LNCaP clone FGC (cell line): ENCODE measurements at places on chromosomes 4 and X.

GRCh38 chr4:120327276-120327675, 260.6 kb upstream of the MAD2L1 start:
- no peak for DNase-seq

GRCh38 chrX:15511563-15511962, 11.0 kb downstream of the BMX start:
- no peak for DNase-seq

DNA sequence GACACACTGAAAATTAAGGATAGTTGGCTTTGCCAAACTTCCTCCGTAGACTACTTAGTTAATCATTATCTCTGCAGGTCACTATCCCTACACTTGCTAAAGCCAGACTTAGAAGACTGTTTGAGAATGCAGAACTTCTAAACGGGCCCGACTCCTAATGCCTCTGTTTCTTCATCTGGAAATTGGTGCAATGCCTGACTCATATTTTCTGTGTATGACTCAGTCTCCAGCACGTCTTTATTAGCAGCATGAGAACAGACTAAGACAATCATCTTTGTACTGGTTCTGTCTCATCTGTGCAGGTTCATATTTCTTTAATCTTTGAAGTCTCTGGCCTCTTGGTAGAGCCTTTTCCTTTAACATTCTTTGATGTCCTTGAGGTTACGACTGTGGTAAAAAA, 411.9 kb upstream of the ACTRT1 start:
- DNase-seq, result no peak

DNA sequence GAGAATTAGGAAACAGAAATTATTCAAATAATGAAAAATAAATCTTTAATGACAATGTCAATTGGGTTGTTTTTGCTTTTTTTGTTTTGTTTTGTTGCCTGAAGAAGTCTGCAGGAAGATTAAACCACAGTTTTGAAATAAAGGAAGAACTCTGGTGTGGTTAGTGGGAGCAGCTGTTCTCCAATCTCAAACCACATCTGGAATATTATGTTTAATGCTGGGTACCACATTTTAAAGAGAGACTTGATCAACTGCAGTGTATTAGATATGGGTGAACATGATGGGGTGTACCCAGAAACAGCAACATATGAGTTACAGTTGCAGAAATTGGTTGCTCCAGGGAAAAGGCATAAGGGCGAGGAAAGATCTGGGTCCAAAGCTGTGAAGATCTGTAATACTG, 171.2 kb upstream of the RPL34 start:
- DNase-seq, result no peak

GRCh38 chrX:33721927-33722326, 410.2 kb downstream of the FAM47A start:
- no peak for DNase-seq

- DNase-seq, result no peak
These were observed 17.1 kb downstream of the MTTP start for GRCh38 chr4:99591757-99592156.

DNA sequence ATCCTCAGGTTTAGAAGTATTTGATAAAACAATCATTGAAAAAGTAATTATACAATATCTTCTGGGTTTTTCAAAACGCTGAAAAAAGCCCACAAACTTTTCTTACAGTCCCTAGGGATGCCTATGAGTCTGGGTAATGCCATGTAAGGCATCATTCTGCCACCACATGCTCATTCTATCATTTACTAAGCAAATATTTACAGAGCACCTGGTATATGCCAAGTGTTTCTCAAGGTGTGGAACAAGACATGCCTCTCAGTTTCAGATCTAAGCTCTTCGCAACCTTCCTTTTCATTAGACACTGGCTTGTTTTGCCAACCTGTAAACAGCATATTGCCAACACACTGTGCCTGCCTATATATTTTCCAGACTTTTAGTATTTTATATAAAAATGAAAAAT, 17.7 kb downstream of the MID1 start:
- DNase-seq, result peak; percentile 71

GRCh38 chr4:186607490-186607889, 52.1 kb upstream of the MTNR1A start:
- DNase-seq, result no peak

DNA sequence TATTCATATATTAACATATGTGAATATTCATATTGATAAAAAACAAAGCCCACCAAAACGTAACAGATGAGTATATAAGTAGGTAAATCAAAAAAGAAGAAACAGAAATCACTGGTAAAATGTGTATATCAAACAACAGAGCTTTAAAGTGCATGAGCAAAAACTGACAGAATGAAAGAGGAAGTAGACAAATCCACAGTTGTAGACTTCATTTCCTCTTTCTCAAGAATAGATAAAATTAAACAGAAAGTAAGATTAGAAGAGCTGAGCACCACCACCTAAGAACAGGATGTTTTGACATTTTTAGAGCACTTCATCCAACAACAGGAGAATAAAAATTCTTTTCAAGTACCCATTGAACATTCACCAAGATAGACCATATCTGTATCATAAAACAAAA, 64.6 kb downstream of the CNKSR2 start:
- no peak for DNase-seq

GRCh38 chr4:2685541-2685940, 70.6 kb downstream of the TNIP2 start:
- DNase-seq, result no peak

DNA sequence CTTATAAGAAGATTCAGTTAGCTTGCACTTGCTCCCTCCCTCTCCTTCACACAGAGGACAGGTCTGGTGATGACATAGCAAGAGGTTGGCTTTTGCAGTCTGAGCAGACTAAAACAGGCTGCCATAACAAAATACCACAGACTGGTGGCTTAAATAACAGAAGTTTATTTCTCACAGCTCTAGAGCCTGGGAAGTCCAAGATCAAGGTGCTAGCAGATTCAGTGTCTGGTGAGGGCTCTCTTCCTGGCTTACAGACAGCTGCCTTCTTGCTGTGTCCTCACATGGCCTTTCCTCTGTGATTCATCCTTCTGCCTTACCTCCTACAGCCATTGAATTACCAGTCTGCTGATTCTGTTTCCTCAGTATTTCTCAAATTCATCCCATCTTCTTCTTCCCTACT, 13.1 kb downstream of the RP2 start:
- DNase-seq, result no peak

GRCh38 chrX:56788717-56789122, 59.7 kb downstream of the NBDY start:
- DNase-seq, result no peak

DNA sequence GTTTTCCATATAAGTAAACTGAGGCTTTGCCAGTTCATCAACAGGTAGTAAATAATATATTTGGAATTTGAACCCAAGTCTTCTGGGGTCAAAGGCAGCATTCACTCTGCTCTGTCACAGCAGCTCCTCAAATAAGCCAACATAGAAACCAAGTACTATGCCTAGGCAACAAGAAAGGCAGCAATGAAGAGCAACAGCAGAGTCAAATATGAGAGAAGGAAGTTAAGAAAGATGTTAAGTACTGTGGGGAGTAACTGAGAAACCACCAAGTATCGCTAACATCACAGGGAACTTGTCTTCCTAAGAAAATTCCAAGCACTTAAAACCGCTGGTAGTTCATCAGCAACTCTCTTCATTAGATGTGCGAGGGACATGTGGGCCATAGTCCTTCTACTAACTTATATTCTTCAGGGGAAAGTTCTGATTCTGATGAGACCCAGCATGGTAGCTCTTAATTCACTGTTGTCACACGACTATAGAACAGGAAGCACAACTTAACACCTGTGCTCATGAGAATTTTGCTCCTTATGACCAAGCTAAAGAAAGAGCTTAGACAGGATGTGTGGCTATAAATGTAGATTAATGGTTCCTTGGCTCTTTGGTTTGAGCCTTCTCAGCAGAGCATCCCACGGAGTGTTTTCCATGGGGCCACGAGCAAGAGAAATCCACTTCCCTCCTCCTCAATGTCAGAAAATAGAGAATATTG, 107.8 kb downstream of the AR start:
- no peak for DNase-seq

- no peak for DNase-seq
These were observed 104.0 kb downstream of the FAM53A start for GRCh38 chr4:1579901-1580691.

GRCh38 chr4:87601361-87601760, 7.0 kb upstream of the DSPP start:
- DNase-seq, result no peak

- peak; percentile 27 for DNase-seq
These were observed 113.4 kb downstream of the SCLT1 start for GRCh38 chr4:128979934-128980333.

- DNase-seq, result no peak
These were observed 530.1 kb downstream of the INPP4B start for GRCh38 chr4:142316025-142316424.

GRCh38 chr4:146379744-146380143, 142.0 kb downstream of the SLC10A7 start:
- no peak for DNase-seq

GRCh38 chrX:150405006-150405405, 41.9 kb downstream of the MAMLD1 start:
- no peak for DNase-seq

GRCh38 chr4:20754036-20754435, 53.8 kb downstream of the PACRGL start:
- no peak for DNase-seq

- no peak for DNase-seq
These were observed 342.8 kb downstream of the DHX15 start for GRCh38 chr4:24241511-24241910.

DNA sequence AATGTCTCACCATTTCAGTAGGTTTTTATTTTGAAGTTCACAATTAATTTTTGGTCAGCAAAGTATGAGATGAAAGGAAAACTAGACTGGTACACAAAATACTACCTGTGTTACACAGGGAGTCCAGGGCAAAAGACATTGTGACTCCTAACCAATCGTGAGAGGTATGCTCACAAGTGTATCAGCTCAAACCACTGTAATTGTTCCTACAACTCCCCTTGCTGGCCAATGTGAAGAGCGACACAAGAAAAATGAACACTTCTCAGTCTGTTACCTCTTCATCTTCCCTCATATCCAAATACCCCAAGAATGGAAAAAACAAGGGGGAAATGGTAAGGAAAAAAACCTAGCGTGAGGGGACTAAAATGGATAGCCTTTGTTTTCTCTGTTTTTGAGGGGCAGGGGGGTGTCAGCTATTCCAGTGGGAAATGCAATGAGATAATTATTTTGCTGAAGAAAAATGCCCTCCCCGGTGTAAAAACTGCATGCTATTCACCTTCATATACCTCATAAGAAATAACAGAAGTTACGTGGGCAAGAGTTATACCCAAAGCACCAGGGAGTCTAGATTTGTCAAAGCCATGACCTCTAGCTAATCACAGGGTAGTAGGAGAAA, 30.6 kb upstream of the NSUN7 start:
- peak; percentile 58 for DNase-seq

DNA sequence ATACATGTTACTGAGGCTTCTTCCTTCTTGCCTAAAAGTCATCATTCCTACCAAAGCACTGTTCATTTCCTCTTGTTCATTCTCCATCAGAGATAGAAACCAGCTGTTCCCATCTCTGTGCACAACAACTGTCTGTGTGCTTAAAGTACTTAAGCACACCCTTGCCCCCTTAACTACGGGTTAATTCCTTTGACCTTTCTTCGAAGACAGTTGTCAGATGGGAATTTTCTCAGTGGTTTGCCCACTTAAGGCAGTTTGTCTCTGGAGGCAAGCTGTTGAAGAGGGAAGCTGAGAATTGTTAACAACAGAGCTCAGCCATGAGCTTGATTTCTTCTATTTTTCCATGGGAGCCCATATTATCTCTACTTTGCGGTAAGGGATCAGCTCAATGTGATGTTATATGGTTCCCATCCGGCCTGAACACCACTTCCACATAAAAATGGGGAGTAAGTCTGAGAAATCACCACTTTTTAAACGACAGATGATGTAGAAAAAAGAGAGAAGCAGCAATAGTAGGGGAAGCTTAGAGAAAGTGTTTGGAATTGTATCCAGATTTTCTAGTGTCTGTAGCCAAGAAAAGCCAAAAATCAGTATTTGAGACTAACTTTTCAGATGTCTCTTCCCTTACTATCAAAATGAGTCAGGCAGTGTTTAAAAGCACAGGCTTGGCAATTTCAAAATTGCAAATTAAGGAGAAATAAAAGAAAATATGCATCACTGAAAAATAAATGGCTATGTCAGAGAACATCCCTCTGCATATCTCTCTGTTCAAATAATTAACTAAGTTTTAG, 194.4 kb downstream of the SLIT2 start:
- no peak for DNase-seq

GRCh38 chr4:25861280-25861950, 1.4 kb downstream of the SEL1L3 start:
- peak; percentile 17 for DNase-seq

GRCh38 chr4:169117591-169118081, 107.6 kb upstream of the CBR4 start:
- no peak for DNase-seq

- DNase-seq, result no peak
These were observed 223.5 kb downstream of the GRIA2 start for GRCh38 chr4:157444014-157444413.

- no peak for DNase-seq
These were observed 468.2 kb upstream of the DIPK2B start for GRCh38 chrX:45668686-45669443.

GRCh38 chrX:84933956-84934556, 69.6 kb upstream of the APOOL start:
- DNase-seq, result no peak

GRCh38 chrX:155094468-155095061, 23.3 kb downstream of the BRCC3 start:
- DNase-seq, result no peak

GRCh38 chrX:78665342-78665741, 6.2 kb upstream of the RTL3 start:
- no peak for DNase-seq

DNA sequence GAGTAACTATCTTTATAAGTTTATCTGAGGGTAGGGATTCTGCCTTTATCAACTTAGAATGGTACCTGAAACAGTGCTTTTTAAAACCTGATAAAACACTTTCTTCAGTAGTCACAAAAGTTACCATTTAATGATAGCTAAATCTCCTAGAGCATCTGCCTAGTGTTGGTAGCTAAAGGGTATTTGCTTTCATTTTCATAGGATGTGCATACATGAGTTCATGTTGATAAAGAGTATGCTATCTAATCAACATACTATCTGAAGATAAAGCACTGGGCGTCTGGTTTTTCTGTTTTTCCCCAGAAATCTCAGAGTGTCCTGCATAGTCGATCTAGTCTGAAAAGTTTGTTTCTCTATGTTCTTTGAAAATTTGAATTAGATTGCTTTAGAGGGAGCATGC, 75.1 kb downstream of the ADGRL3 start:
- no peak for DNase-seq

GRCh38 chr4:148412460-148412994, 29.7 kb downstream of the NR3C2 start:
- DNase-seq, result no peak

DNA sequence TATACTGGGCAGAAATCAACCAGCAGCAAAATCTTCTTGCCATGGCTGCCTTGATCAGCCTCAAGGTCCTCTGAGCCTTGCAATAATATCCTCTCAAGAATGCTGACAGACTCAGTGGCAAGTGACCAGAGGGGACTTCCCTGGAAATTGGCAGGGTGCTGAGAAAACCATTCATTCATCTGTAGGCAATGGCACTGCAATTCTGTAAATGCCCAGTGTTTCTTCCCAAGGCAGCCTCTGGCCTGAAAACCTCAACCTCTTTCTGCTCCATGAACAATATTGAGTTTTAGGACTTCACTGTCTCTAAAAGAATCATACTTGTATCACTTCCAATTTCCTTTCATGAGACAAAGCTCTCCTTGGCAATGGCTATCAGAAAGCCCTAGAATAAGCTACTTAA, 754.3 kb upstream of the TENM3 start:
- no peak for DNase-seq

- DNase-seq, result no peak
These were observed 14.2 kb downstream of the SEC24D start for GRCh38 chr4:118821590-118822293.

GRCh38 chr4:912548-913279, 19.4 kb downstream of the GAK start:
- DNase-seq, result no peak
